ENCODE measurements at places on chromosomes 7 and 10.

- no peak for DNase-seq
These were observed 48.4 kb downstream of the TES start for GRCh38 chr7:116258734-116259133.

DNA sequence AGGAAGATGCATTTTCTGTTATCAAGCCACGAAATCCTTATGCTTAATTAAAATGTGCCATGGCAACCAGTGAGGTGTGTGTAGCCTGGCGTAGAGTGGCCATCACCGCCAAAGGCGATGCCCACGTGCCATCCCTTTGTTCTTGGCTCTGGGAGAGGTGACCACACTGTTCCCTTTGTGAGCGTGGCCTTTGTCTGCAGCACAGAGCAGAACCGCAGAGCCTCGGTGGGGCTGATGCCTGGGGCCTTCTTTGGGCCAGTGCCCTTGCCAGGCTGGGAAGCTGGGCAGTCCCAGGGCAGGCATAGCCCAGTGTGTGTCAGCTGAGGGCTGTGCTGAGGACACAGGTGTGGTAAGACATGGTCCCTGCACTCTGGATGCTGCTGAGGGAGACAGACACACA is 48.3 kb downstream of the BUB3 start:
- peak; percentile 39 for DNase-seq

GRCh38 chr10:86373251-86373650 is 6.7 kb upstream of the GRID1 start:
- no peak for DNase-seq

DNA sequence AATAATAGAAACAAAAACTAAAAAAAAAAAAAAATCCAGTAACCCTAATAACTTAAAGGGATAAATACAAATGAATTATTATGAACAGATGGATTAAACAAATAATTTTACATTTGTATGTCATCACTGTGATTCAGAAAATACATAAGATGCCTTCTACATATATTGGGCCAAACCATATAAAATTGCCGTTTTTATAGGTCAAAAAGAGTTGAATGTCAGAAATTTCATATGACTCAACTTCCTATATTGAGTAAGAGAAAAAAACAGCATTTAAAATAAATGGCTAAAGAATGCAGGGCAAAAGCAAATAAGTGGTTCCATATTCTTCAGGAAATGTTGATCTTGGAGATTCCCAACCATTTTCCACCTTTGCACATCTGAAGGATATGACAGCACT is 9.4 kb downstream of the SLC35B4 start:
- DNase-seq, result no peak

DNA sequence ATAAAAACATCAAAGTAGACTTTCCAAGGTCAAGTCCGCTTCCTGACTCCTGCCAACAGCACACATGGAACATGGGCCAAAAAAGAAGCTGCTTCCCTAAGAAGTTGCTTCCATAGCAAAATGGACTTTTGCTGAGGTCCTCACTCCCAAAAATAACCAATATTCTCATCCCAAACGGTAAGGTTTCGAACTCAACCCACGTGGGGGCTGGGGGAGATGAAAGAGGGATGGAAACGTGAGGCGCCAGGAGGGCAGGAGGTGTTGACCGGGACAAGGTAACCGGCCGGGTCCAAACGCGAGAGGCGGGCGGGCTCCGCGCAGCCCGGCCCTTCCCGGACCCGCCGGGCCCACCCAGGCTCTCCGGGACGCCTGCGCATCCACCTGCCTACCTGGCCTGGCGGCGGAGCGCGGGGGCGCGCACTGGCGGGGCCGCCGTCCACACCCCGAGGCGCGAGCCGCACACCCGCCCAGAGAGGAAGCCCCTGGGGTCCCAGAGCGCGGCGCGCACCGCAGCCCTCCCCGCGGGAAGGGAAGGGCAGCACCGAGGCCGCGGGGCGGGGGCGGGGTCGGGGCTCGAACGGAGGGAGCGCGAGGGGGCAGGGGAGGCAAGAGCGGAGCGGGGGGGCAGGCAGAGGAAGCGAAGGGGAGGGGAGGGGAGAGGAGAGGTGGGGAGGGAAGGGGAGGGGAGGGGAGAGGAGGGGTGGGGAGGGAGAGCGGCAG is 742 bp downstream of the LMBR1 start:
- DNase-seq, result no peak
